ENCODE measurements at places on chromosomes 6 and 20.

- DNase-seq = no peak
These were observed 129.6 kb upstream of the DOK5 start for GRCh38 chr20:54345821-54346220.

GRCh38 chr6:496649-497048 is 105.1 kb downstream of the IRF4 start:
- no peak for DNase-seq

DNA sequence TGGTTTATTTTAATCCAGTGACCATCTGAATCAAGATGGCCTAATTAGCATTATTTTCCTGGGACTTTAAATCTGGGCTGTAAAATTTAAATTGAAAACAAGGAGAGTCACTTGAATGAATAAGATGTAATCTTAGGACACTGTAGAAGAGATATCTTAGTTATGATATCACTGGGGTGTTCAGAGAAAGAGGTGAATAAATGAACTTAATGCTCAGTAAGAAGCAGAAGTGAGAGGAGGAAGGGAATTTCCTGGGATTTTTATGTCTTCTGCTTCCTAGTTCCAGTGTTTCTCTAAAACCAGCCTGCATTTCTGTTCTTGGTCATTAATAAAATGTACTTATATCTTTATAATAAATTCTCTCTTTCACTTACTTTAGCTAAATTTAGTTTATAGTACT is 136.8 kb upstream of the PTPRK start:
- DNase-seq = no peak

DNA sequence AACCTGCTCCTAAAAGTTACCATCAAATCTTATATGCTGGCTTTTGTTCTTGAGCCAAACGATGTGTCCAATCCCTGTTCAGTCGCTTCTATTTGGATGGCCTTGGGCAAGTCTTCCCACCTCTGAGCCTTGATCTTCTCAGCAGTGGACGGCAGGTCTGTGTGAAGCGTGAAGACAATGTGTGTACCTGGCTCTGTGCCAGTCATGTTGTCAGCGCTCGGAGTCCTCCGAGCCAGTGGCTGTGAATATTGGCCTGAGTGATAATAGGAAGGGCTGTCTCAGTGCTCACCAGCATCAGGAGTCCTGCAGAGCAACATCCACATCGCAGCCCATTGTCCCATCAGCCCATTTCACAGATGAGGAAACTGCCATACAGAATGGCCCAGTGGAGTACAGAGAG is 219.0 kb downstream of the CDC5L start:
- no peak for DNase-seq

DNA sequence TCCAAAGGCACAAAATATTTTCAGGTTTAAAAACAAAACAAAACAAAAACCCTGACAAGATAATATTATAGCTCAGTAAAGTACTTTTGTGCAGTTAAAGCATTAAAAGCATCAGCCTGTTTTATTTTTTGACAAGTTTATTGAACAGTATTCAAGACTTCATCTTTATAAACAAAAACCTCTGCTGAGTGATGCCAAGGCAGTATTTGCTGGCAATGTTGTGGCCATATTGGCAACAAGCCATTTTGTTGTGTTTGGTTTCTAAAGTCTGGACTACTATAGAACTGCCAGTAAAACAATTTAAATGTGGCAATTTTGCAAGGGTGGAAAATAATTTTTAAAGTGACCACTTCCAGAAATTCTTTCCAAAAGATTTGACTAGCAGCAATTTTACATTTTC is 15.9 kb downstream of the CPNE1 start:
- DNase-seq = no peak

GRCh38 chr6:26270903-26271667 is 93.9 kb upstream of the BTN3A2 start:
- no peak for DNase-seq

DNA sequence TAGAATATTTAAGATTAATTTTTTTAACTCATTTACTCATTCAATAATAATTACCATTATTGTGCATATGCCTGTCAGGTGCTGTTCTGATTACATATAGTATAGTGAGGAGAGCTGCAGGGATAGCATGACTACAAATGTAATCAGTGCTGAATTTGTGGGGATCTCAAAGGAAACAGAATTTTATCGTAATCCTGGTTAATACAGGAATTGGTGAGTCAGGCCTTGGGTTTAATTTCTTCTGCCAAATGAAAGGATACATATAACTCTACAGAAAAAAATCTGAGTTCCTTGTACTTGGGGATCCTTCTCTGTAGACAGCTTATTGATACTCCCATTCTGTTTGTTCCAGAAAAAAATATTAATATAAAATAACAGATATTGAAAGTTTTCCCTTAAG is 297.2 kb downstream of the GJA1 start:
- DNase-seq = no peak

- DNase-seq = no peak
These were observed 73.1 kb downstream of the DNAAF9 start for GRCh38 chr20:3334156-3334943.

DNA sequence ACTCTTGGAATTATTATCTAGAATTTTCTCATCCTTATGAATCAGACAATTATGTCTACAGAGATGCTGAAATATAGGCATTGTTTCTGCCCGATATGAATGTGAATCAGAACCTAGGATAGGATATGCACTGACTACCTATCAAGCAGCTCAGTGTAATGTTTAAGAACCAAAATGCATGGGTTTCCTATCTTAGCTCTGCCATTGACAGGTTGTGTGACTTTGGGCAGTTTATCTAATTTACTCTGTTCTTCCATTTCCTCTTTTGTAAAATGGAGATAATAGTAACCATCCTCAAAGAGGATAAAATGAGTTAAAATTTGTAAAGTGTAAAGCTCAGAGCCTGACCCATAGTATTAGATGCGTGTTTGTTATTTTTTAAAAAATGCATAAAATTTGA is 10.2 kb upstream of the AIG1 start:
- DNase-seq = no peak

DNA sequence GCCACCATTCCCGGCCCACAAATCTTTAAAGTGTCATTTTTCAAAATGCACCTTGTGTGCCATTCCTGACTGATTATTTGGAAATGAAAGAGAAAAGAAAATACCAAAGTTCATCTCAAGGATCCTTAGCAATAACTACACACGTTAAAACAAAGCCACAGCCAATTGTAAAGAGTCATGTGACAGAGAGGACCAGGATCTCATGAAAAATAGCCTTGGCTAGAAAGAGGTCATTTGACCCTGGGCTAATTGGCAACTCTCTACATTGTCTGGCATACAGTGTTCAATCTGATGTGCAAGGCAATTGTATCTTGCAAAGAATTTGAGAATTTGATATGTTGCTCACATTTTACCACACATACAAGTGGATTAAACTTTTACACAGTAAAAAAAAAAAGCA is 31.6 kb upstream of the HLA-G start:
- DNase-seq = no peak

DNA sequence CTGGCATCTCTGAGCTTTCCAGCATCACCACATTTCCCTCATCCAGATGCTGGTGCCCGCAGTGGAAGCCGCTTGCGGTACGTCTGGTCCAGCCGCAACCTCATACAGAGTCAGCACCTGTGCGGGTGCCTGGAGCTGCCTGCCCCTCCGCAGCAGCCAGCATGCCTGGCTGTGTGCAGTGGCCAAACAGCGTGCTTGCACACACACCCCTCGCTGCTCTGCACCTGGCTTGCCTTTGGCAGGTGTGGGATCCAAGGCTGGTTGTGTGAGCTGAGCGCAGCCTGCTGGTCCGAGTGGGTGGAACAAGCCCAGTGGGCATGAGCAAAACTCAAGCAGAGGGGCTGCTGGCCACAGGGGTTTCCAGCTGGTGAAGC is 3.1 kb upstream of the HINT3 start:
- DNase-seq = no peak

DNA sequence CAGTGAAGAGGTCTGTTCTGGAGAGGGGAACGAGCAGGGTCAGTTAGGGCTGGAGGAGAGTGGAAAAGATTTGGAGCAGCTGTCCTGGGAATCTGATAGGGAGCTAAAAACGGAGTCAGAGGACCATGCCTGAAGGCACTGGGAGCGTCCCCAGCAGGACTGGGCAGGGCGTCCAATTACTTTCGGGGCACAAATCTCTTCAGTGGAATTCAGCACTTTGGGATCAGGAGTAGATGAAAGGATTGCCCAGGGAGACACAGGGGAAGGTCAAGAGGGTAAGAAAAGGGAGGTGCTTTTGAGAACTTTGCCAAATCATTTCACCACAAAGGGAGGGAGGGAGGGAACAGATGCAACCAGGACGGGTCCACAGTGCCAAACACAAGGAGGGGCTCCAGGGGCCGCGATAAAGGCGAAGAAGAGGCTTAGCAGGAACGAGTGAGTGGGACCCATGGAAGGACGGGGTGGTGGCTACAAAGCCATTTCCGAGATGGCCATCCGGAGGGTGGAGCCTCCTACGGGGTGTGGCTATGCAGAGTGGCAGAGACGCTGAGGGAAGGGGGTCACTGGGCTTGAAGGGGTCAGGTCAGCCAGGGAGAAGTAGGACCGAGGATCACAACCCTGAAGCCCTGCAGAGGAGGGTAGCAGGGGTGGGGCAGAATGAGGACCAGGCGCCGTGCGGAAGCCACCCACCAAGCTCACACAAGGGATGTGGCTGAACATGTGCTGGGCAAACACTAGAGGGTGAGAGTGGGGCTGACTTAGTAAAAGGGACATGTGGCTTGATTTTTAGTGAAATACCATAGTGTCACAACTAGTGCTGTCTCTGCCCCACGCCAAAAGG is 180.0 kb upstream of the RREB1 start:
- DNase-seq = no peak

GRCh38 chr6:39653612-39654011 is 71.6 kb downstream of the KIF6 start:
- no peak for DNase-seq

GRCh38 chr6:66623050-66623449 is 916.0 kb upstream of the EYS start:
- no peak for DNase-seq

- no peak for DNase-seq
These were observed 53.1 kb downstream of the CPNE5 start for GRCh38 chr6:36786055-36786675.

DNA sequence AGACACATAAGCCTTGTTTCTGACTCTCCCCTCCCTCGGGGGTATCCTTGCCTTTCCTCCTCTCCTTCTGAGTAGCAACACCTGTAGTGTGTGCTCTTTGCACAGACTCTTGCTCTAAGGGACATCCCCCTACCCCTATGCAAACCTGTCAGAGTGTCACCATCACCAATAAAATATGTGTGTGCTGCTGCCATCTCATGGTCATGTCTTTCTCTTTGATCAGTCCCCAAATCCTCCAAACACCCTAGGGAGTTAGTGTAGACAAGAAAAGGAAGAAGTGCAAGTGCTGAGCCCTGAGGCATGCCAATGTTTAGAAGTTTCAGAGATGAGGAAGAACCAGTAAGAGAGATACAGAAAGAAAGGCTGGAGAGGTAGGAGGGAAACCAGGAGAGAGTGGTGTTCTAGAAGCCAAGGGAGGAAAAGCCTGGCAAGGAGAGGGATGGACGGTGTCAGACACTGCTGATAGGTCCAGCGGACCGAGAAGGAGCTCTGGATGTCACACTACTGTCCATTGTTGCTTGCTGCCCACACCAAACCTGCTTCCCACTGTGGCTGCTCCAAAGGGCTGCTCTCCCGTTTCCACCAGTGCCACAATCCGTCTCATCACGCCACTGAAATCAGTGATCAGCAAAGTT is 16.4 kb downstream of the TRMT6 start:
- DNase-seq = peak; percentile 40

DNA sequence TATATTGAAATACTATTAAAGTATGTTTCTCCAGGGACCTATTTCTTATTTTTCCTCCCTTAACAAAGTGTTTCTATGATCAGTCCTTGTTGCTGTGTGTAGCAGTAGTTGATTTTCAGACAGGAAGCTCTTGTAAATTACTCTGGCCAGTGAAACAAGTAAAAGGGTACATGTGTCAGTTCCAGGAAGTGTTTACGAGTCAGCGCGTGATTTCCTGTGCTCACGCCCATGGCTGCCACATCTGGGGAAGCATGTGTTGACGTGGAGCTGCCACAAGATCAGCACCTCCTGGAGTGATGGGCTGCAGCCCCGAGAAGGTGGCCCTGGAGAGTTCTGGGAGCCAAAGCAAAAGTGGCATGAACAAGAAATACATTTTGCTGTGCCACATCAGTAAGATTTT is 38.6 kb upstream of the GGTLC1 start:
- DNase-seq = no peak

GRCh38 chr20:57685146-57685758 is 24.6 kb downstream of the PMEPA1 start:
- no peak for DNase-seq

- no peak for DNase-seq
These were observed at the start of gene TEAD3 for GRCh38 chr6:35496841-35497570. TSS of gene TEAD3 (minus strand) at chr6:35497079.

- DNase-seq = no peak
These were observed 57.4 kb upstream of the PSMF1 start for GRCh38 chr20:1060985-1061384.

GRCh38 chr6:52566201-52566600 is 10.7 kb downstream of the TRAM2 start:
- DNase-seq = no peak

GRCh38 chr20:20929341-20929740 is 176.8 kb downstream of the LINC00237 start:
- no peak for DNase-seq

GRCh38 chr6:108966251-108966650 is 118.0 kb downstream of the ARMC2 start:
- DNase-seq = no peak

DNA sequence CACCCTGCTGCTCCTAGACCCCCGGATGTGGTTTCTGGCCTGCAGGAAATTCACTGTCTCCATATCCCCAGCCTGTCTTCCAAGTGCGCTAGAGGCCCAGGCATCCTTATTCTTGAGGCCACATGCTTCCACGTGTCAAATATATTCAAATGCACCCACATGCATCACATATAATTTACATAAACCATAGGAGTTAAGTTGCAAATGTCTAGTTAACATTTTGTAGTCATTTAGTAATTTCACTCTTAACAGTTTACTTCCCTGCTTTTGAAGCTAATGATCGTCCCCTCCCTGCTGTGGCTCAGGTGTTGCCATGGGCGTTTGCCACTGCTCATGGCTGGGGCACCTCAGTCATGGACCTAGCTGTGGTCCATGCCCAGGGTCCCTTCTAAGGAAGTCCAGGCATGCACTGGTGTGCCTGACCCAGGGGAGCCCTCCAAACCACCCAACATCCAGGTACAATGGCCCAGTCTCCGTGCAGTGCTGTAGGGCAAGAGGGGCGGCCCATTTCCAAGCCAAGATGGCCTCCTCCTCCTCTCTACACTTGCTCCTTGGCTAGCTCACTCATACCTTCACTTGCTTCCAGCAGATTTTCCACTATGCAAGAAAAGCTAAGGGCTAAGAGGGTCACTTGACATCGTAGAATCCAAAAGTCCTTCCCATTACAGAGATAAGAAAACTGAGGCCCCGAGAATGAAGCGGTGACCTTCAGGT is 42.4 kb downstream of the FGD2 start:
- DNase-seq = no peak

GRCh38 chr6:3987053-3987452 is 91.9 kb downstream of the FAM217A start:
- no peak for DNase-seq

DNA sequence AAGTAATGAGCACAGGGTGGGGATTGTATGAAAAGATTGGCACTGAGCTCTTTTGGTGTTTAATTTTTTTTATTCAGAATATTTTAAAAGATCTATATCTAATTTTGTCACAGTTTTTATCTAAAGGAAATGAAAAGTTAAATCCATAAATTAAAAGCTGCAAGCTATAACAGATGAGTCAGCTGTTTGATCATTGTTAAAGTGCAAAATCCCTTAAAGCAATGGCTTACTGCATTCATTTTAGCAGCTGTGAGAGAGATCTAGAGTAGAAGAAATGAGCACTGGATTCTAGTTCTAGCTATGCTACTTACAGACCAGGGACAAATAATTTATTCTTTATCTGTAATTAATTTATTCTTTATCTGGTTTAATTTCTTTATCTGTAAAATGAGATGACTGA is 245.9 kb downstream of the CD109 start:
- DNase-seq = no peak
